ENCODE measurements at places on chromosomes 13 and 19. TPM values are rescaled to one million over a fixed set of nuclear protein-coding genes. Genes with fewer than 3 reads are reported as not detected.

The LHB gene
- total RNA-seq, result 0.19 TPM

The CFAP97D2 gene
- not detected for total RNA-seq

The ERFL gene
- 0.37 TPM for total RNA-seq

The GNA15 gene
- 0.04 TPM for total RNA-seq

The SMIM44 gene
- not detected for total RNA-seq

The MEDAG gene
- 0.15 TPM for total RNA-seq

The PSG2 gene
- total RNA-seq, result not detected

The MISP gene
- 60.7 TPM for total RNA-seq

The KANK2 gene
- 47.9 TPM for total RNA-seq

The LGALS4 gene
- 0.53 TPM for total RNA-seq

The DAZAP1 gene
- total RNA-seq, result 79.5 TPM

The LPAR2 gene
- total RNA-seq, result 5.9 TPM

The HIF3A gene
- 0.36 TPM for total RNA-seq

The EBPL gene
- total RNA-seq, result 63.4 TPM

The SH2D3A gene
- 19.4 TPM for total RNA-seq

The ZBTB32 gene
- total RNA-seq, result not detected

The LCP1 gene
- 0.14 TPM for total RNA-seq

The SMAD9 gene
- 0.06 TPM for total RNA-seq

All from A549 treated with dexamethasone at 1 μM for 4 hours (cell line).